ENCODE measurements at places on chromosomes 1 and 21. TPM values are rescaled to one million over a fixed set of nuclear protein-coding genes. Genes with fewer than 3 reads are reported as not detected.

GRCh38 chr21:22711636-22712035, 1713.4 kb downstream of the NCAM2 start:
- DNase-seq, result no peak

DNA sequence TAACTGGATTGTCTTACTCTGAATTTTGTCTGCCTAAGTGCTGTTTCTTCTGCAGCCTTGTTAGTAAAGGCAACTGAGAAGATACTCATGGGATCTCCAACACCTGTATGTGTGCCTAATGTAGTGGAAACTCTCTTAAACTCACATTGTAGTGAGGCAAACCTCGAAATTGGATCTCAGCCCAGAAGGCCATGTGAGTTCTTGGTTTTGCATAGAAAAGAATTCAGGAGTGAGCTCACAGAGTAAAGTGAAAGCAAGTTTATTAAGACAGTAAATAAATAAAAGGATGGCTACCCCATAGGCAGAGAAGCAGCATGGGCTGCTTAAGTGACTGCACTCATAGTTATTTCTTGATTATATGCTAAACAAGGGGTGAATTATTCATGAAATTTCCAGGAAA, 1344.7 kb downstream of the NCAM2 start:
- DNase-seq, result no peak

- DNase-seq, result no peak
Observed at GRCh38 chr1:9413877-9414213, 121.2 kb downstream of the SPSB1 start.

DNA sequence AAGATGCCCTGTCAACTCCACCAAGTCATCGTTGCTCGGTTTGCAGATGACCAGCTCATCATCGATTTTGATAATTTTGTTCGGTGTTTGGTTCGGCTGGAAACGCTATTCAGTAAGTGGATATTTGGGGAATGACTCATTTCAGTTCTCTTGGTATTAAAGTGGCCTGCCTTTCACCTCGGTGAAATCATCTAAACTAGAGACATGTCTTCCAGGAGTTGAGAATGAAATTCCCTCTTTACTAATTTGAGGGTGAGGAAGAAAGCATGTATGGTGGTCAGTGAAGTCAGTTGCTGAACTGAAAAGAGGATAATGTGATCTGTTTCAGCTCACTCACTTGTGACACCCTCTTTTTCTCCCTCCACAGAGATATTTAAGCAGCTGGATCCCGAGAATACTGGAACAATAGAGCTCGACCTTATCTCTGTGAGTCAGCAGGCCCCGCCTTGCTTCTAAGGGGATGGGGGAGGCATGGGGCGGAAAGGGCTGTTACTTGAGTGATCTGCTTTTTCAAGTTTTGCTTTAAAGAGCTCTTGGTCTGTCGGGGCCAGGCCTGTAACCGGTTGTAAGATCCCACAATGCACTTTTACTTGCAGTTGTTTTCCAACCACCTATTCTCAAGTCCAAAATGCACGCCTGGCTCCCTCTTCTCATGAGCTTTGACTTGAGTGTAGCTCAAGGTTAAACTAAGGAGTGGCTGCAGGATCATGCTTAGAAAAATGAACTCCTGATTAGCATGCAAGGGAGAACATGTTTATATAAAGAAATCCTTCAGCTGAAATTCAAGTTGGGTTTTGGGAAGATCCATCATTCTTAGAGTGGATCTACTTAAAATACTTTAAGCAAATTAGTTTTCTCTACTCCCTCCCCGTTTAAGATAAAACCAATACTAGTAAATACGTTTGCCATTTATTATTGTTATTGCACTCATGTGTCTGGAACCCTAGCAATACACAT, 59.8 kb downstream of the CAPN2 start:
- DNase-seq, result peak; percentile 14

Gene SLAMF1
- total RNA-seq, result not detected

Gene RGS13
- 1.1 TPM for total RNA-seq

Gene IFFO2
- 519 TPM for total RNA-seq

Gene VWA1
- 36.4 TPM for total RNA-seq

- no peak for DNase-seq
Observed at GRCh38 chr1:24921938-24922662, 8.0 kb downstream of the RUNX3 start.

DNA sequence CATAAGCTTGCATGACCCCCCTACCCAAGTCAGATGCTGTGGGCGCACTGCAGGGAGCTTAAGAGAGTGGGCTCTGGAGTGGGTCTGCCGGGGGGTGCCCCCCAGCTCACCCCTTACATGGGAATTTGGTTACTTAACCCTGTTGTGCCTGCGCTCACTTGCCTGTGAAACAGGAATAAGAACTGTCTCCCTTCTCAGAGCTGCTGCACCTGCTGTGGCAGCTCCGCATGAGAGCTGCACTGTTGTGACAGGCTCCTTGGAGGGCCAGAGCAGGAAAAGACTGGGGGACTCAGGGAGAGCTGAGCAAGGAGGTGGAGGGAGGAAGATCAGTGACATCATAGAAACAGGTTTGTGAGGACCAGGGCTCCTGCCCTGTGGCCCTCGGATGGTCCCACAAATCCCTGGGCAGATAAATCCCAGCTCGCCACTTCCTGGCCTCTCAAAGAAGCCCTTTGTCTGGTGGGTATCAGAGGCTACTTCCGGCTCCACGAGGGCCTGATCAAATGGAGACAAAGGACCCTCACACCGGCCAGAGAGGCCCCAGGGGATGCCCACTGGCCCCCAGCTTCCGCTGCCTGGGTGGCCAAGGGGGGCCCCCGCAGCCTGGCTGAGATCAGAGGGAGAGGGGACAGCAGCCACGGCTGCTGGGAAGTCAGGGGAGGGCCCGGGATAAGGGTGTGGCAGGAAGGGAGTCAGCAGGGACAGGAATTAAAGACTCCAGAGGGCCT, 28.9 kb upstream of the LAPTM5 start:
- no peak for DNase-seq

Gene A3GALT2
- total RNA-seq, result not detected

Gene CNN3
- total RNA-seq, result 30.7 TPM

- no peak for DNase-seq
Observed at GRCh38 chr1:223097713-223098112, 45.3 kb downstream of the TLR5 start.

Gene VASH2
- total RNA-seq, result 0.37 TPM

Gene ZNF593
- 32.4 TPM for total RNA-seq

Gene MAP3K6
- total RNA-seq, result 102 TPM

- peak; percentile 85 for DNase-seq
Observed at GRCh38 chr1:36553591-36554322, 71.0 kb upstream of the CSF3R start.

- DNase-seq, result peak; percentile 37
Observed at GRCh38 chr1:196608390-196609369, at the start of gene KCNT2. TSS of gene KCNT2 (minus strand) at chr1:196608440. CDS start at chr1:196608309, 131 bp downstream.

- no peak for DNase-seq
Observed at GRCh38 chr1:83905315-83905907, 93.5 kb downstream of the TTLL7 start.

GRCh38 chr21:28972398-28972797, 20.3 kb downstream of the LTN1 start:
- no peak for DNase-seq

Gene OPTC
- total RNA-seq, result not detected

Gene LHX4
- total RNA-seq, result 0.32 TPM

GRCh38 chr1:223242971-223243370, 99.9 kb upstream of the TLR5 start:
- DNase-seq, result no peak

GRCh38 chr1:89953131-89953626, 41.7 kb upstream of the ZNF326 start:
- peak; percentile 27 for DNase-seq

DNA sequence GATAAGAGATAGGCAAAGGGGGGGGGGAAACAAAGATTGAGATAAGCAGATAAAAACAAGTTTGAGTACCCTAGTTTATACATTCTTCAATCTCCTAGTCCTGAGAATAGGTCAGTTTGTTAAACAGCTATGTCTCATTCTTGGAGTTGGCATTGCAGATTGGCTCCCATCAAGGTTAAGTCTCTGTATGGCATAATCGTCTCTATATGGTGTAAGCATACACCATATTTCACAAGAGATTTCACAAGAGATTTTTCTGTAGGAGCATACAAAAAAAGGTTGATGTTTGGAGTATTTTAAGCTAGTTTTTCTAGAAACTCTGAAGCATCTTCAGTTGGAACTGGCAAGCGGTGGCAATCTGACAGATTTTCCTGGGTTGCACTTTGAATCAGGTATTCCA, 35.8 kb downstream of the NCAM2 start:
- DNase-seq, result no peak

- DNase-seq, result peak; percentile 80
Observed at GRCh38 chr1:1601564-1602303, 1.8 kb upstream of the FNDC10 start.

GRCh38 chr21:41059871-41060270, 108.1 kb upstream of the BACE2 start:
- no peak for DNase-seq

Gene LINGO4
- total RNA-seq, result 0.36 TPM

DNA sequence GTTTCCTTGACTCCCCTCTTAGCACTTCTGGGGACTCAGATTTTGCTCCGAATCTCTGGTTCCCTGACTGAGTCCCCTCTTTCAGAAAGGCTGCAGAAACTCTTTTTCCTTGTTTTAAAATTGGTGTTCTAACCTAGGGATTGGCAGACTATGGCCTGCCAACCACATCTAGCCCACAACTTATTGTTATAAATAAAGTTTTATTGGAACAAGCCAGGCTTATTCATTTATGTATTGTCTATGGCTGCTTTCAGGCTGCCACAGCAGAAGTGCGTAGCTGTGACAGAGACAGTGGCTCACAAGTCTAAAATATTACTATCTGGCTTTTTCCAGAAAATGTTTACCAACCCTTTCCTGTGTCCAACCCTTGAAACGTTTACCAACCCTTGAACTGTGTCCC, 81.7 kb downstream of the IER5 start:
- DNase-seq, result no peak

- DNase-seq, result peak; percentile 90
Observed at GRCh38 chr1:8987881-8988617, 38.2 kb downstream of the SLC2A7 start.

GRCh38 chr1:219459351-219460080, 153.4 kb downstream of the ZC3H11B start:
- peak; percentile 33 for DNase-seq

Gene CELA2B
- total RNA-seq, result not detected

DNA sequence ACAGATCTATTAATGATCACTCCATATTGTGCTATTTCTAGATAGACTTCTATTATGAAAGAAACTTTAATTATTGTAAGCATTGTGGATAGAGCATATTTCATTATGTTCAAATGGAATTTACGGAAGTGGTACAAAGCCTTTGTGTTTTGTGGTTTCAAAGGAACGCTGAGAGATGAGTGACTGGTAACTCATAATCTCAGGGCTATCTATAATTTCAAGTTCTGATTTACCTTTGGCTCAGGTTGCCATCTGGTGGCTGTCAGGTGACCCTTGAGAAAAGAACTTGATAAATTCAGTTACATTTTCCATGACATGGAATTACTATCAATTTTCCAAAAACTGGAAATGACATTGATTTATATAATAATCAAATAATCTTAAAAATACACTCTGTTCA, 12.2 kb downstream of the NTNG1 start:
- DNase-seq, result no peak

- no peak for DNase-seq
Observed at GRCh38 chr21:15935530-15935929, 205.7 kb downstream of the USP25 start.

Data from lower leg skin (tissue), 4 donors.